ENCODE measurements at places on chromosomes 1 and 21.

GRCh38 chr1:48999321-48999720, 222.6 kb upstream of the BEND5 start:
- DNase-seq = no peak

DNA sequence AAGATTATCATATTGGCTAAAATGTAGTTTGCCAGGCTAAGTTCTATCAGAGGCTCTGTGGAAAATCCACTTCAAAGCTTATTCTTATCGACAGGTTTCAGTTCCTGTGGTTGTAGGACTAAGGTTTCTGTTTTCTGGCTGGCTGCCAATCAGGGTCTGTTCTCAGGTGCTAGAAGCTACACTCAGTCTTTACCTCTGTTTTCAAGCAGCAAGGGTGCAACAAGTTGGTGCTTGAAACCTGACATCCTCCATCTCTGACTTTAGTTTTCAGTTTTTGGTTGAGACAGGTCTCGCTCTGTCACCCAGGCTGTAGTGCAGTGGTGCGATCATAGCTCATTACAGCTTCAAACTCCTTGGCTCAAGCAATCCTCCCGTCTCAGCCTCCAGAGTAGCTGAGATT, 15.3 kb upstream of the TMCO2 start:
- DNase-seq = peak; percentile 88

DNA sequence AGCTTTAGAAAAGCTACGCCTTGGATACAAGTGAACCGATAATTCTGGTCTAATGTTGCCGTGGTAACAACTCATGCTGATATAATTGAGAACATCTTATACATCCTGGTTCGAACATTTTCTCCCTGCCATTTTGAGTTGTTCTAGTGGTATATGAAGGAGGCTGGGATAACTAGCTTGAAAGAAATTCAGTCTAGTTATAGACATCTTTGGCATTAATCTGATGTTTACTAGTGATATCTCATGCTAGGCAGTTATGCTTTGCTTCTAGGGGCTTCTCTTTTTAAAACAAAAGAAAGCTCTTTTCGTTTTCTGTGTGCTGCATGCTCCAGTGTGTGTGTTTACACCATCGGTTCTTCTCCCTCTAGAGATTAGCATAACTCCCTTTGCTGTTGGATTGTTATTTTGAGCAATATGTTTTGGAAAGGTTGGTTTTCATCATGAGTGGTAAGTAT, 20.5 kb downstream of the PRKACB start:
- DNase-seq = no peak

DNA sequence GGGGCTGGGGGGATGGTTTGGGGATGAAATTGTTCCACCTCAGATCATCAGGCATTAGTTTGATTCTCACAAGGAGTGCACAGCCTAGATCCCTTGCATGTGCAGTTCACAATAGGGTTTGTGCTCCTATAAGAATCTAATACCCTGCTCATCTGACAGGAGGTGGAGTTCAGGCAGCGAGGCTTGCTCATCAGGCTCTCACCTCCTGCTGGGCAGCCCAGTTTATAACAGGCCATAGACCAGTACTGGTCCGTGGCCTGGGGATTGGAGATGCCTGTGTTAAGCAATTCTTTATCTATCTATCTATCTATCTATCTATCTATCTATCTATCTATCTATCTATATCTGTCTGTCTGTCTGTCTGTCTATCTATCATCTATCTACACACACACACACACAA, 525.3 kb upstream of the DAB1 start:
- no peak for DNase-seq

DNA sequence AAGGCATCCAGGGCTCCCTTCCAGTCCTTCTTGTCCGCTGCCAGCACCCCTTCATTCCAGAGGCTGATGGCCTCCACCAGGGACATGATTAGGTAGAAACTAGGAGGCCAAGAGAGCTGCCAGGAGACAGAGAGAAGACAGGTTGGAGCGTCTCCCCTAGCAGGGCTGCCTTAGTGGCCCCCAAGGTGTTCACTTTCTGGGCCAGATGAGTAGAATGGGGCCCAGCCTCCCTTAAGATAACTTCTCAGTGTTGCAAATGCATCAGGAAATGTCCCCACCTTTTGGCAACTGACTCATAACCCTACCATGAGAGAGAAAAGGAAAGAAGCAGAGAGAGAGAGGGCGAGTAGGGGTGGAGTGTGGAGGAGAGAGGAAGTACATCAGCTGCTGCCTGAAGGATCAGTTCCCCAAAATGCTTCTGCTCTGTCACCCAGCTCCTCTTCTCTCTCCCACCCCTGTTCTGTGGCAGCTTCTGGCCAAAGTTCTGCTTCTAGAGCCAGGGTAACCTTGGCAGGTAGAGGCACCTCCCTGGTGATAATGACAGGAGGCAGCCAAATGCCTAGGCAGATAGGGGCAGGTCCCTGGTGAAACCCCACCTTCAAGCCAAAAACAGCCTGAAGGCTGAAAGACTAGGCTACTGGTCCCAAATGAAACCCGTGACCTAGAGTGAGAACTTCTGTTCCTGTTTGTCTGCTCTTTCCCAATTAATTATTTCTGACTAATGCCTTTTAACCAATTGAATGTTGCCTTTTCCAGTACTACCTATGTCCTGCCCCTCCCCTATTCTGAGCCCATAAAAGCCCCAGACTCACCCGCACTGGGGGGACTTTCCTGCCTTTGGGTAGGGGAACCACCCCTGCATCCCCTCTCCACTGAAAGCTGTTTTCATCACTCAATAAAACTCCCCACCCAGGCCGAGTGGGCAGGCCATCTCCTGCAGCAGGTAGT, at the start of gene NCF2:
Gene NCF2, minus strand, starts transcription at position 216 of the 948 bp plus-strand sequence. Its CDS starts 130 bp downstream, at position 86.
- peak; percentile 91 for DNase-seq

GRCh38 chr1:176448340-176448739, 14.6 kb upstream of the PAPPA2 start:
- no peak for DNase-seq

- no peak for DNase-seq
These were observed 108.7 kb downstream of the USH2A start for GRCh38 chr1:216314379-216315095.

- DNase-seq = no peak
These were observed 132.2 kb downstream of the TIAM1 start for GRCh38 chr21:31211836-31212235.

GRCh38 chr1:45568421-45568820, 15.4 kb upstream of the NASP start:
- DNase-seq = no peak

DNA sequence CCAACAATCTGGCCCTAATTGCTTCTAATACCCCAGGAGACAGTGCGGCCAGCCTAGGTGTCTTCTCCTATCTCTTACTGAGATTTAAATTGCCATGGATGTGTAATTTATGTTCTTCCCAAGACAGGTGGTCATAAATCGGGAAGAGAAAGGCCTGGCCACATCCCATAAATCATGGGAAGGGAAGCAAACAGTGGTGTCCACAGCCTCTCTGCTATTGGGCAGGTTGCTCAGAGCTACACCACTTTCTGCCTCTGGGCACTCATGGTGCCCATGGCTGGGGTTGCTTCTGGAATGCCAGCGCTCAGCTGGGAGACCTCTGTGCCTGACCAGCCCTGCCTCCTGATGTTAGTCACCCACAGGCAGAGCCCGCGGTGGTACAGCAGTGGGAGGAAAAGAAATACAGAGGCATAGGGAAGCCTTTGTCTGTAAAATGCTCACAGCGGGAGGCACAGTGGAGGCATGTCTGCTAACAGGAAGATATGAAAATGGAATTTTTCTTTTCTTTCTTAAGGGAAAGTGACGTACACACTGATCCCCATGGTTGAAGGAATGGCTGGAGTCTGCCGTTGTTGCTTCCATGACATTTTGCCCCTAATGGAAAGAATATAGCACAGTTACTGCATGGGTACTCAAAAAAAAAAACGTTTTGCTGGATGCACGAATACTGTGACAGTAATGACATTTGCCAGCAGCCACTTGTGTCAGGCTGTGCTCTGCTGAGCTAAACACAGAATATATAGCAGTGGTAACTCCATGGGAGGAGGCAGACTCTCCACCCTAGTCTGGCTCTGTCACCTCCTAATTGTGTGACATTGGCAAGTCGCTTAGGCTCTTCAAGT, 21.9 kb downstream of the MTARC1 start:
- DNase-seq = no peak

GRCh38 chr1:65284229-65284628, 25.1 kb upstream of the DNAJC6 start:
- DNase-seq = no peak

- DNase-seq = peak; percentile 35
These were observed at the start of gene S100A13 for GRCh38 chr1:153626904-153627714. Gene S100A13 (minus strand): TSS chr1:153627505. CDS start chr1:153626472, 1,033 bp downstream.

DNA sequence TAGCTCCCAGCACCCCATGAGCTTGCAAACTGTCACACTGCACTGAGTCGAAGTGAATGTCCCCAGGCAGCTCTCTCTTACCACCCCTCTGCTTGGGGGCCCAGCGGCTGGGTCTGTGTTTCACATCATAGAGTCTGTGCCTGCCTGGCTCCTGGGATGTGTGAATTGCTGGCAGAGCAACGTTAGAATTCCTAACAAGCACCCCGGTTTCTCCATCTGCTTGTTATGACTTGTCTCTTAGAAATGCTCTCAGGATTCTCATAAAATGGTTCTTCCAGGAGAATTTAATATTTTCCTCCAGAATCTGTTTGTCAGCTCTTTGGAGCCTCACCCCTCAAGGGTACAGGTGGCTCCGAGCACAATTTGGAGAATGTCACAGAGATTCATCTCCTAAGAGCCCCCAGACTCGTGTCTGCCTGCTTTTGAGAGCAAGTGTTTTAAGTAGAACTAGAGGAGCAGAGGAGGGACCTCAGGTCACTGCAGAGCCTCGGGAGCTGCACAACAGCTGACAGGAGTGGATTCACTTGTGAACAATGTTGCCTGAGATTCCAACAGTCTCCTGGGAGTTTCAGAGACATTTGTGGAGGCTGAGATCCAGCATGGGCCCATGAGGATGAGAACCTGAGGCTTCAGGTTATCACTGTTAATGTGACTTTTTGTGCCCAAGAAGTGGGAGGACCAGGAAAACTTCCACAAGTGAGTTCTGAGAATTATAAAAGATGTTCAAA, 131.5 kb downstream of the KCNJ6 start:
- no peak for DNase-seq

DNA sequence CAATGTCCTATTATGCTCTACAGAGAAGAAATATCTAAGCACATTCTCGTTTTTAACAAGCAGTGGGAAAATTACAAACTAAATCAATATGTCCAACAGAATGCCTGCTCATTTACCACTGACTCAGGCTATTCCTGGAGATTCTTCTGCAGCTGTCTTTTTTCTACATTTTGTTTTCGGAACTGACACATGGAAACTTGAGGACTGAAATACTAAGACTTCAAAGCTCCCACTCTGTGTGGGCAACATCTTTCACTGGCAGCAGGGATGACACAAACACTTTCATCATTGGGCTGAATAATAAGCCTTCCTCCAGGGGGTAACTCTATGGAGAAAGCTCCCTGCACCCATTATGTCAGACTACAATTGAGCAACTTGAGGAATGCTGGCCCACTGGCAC, 175.5 kb upstream of the NCAM2 start:
- no peak for DNase-seq

DNA sequence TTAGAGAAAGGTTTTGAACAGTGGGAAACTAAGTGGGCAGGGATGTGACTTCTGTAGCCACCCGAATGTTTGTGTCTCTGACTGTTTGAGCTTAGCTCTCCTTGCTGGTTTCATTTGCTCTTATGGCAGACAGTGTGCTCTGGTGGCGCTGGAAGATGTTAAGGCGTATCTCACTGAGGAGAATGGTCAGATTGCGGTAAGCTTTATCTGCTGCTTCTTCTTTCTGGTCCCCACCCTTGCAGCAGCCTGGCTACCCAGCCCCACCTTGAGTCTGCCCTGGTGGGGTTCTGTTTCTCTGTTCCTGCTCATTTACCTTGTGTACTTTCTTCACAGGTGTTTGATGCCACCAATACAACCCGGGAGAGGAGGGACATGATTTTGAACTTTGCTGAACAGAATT, 9.9 kb downstream of the PFKFB2 start:
- DNase-seq = no peak

DNA sequence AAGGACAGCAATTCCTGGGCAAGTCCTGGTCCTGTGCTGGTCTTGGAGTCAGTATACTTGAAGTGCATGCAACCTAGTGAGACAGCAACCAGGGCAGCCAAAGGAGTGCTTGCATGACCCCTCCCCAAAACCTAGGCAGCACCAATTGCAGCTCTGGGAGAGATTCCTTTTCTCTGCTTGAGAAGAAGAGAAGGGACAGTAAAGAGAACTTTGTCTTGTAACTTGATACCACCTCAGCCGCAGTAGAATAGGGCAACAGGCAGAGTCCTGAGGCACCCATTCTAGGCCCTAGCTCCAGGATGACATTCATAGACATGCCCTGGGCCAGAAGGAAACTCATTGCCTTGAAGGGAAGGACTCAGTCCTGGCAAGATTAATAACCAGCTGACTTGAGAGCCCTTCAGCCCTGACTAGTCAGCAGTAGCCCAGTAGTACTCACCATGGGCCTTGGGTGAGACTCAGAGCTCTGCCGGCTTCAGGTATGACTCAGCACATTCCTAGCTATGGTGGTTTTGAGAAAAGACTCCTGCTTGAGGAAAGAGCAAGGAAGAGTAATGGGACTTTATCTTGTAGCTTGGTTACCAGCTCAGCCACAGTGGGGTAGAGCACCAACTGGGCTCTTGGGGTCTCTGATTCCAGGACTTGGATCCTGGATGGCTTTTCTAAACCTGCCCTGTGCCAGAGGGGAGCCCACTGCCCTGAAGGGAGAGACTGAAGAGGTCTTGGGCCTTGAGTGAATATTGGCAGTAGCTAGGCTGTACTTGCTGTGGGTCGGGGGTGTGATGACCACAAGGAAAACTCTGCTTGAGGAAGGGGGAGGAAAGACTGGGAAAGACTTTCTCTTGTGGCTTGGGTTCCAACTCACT, 51.7 kb upstream of the ACADM start:
- DNase-seq = peak; percentile 3

DNA sequence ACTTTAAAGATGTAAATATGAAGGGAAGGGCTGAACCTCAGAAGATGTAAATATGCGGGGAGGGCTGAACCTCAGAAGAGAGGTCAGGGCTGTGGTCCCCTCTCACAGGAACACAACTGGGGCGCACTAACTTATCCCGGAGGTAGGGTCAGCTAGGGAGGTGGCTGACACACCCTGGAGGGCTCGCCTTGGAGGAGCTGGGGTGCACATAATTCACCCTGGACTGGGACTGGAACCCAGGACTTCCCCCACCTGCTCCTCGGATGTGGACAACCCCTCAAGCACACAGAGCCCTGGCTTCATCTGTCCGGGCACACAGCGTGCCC, 13.9 kb upstream of the TTC39A start:
- no peak for DNase-seq

DNA sequence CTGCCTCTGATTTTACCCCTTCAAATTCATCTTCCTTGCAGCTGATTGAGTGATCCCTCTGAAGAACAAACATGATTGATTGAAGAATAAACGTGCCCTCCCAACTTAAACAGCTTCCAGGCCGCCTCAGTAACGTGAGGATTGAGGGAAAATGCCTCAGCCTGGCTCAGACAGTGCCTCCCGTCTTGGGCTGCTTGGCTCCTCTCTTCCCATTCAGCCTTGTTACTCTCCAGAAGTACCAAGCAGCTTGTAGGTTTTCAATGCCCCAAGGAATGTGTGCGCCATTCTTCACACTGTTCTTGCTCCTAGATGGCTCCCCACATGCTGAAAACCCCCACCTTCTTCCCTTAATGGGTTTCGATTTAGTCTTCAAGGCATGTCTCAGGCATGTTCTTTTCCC, 51.8 kb downstream of the ST6GALNAC5 start:
- no peak for DNase-seq

- DNase-seq = peak; percentile 79
These were observed 90.0 kb downstream of the GLUL start for GRCh38 chr1:182301467-182302198.

GRCh38 chr21:14376854-14377253, 6.1 kb downstream of the HSPA13 start:
- DNase-seq = no peak

GRCh38 chr1:197439708-197440280, 171.7 kb downstream of the CRB1 start:
- DNase-seq = no peak
